ENCODE measurements at places on chromosomes 11 and 22.

DNA sequence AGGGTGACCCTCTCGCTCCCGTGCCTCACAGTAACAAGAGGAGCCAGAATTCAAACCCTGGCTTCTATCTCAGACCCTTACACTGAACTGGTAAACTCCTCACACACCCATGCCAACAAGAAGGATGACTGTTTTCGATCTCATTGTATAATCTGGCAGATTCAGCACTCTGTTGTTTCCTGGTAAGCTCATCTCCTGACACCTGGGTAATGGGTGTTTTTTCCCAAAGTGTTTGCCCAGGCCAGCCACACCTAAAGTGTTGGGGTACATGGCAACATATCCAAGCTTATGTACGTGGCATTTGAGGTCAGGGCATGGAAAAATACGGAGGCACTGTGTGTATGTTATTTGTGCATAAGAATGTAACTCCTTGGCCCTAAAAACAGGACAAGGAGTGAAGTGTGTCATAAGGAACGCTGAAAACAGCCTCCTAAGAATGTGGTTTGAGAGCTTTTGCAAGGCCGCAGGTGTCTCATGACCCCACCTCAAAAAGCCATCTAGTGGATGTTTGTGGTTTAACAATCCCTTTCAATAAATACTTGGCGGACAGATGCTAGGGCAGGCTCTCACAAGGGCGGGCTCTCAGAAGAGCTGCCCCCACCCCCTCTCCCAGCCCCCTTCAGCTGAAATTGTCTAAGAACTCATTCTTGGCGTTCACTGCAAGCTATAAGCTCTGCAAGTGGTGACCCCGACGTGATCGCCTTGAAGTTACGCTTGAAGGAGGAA is at the start of gene MS4A15:
MS4A15 (plus strand) TSS at position 561 of the 726 bp plus-strand sequence. CDS start 6,867 bp downstream, outside the sequence.
- no peak for DNase-seq

- DNase-seq, result no peak
These were observed 151.6 kb downstream of the GRIK4 start for GRCh38 chr11:120663142-120663541.

GRCh38 chr11:116792144-116792868 is 627 bp upstream of the APOA5 start:
- no peak for DNase-seq

- no peak for DNase-seq
These were observed 3.8 kb downstream of the MUC5AC start for GRCh38 chr11:1161410-1162137.

DNA sequence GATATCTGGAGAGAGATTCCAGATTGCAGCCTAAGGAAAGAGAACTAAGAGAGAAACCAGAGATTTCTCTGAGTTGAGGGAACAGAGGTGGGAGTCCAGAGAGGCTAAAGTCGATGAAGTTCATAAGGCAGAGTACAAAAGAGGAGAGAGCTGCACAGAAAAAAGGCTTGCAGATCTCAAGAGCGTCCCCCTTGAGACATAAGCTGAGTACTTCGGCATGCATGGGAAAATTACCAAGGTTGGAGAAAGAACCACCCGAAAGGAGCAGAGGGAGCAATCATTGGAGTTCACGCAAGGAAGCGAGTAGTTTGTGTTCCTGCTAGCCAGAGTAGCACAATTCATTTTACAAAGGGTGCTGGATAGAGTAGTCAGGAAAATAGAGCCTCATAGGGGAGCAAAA is 293.5 kb downstream of the TMEM135 start:
- DNase-seq, result no peak

GRCh38 chr22:49359076-49359475 is 468.6 kb downstream of the BRD1 start:
- DNase-seq, result no peak

- no peak for DNase-seq
These were observed 20.6 kb downstream of the KCNQ1 start for GRCh38 chr11:2465202-2466068.

GRCh38 chr11:107550304-107550703 is 15.2 kb downstream of the ALKBH8 start:
- DNase-seq, result no peak

GRCh38 chr11:35012467-35013191 is 96.2 kb downstream of the PDHX start:
- peak; percentile 38 for DNase-seq

- no peak for DNase-seq
These were observed 124.7 kb upstream of the BMAL1 start for GRCh38 chr11:13152736-13153541.

DNA sequence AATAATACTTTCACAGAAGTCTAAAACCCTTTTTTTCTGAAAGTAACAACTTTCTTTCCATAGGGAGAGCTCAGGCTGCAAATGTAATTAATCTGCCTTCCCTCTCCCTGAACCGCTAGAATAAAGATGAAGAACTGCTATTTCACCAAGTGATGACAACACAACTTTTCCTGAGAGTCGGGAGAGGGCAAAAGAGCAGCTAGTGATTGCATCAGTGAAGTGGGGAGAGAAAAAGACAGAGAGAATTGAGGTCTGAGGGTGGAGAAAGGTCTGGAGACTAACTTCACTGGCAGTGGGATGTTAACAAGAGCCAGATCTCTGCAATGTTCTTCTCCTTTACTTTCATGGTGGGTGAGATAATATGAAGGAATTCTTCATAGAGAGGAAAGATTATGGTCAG is 10.9 kb upstream of the MPEG1 start:
- DNase-seq, result no peak

GRCh38 chr11:17528181-17528691 is 16.0 kb downstream of the USH1C start:
- DNase-seq, result peak; percentile 19

DNA sequence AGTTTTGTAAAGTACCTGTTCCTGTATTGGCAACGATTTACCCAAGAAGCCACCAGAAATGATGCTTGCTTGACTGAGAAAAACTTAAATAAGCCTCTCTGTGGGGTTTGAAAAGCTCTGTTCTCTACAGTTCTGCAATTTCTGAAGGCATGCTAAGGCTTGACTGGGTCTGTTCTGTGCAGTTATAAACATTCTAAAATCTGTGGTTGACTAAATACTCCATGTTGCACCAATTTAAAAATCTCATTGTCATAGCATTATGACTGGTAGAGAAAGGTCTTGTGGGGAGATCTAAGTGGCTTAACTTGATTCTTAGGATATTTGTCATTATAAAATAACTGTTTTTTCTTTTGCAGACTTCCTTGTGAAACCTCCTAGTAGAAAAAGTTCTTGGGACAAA is 73.7 kb downstream of the MTMR3 start:
- no peak for DNase-seq

DNA sequence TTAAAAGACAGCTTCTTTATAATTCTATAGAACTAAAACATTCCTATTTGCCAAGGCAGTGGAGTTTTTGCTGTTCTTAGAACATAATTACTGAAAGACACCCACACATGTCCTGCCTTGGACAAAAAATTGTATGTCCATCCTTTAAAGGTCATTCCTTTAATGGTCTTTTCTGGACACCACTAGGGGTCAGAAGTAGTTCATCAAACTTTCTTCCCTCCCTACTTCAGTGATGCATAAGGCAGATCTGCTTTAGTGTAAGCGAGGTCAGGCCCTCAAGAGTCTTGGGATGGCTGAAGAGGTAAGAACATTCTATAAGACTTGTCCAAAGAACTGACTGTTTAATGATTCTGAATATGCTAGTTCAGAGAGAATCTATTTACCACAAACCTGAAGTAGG is 4.3 kb upstream of the OR51V1 start:
- DNase-seq, result no peak

- DNase-seq, result peak; percentile 46
These were observed 2.0 kb downstream of the PARVG start for GRCh38 chr22:44182588-44183286.

- no peak for DNase-seq
These were observed 207.7 kb downstream of the KCNA4 start for GRCh38 chr11:29809121-29809520.

DNA sequence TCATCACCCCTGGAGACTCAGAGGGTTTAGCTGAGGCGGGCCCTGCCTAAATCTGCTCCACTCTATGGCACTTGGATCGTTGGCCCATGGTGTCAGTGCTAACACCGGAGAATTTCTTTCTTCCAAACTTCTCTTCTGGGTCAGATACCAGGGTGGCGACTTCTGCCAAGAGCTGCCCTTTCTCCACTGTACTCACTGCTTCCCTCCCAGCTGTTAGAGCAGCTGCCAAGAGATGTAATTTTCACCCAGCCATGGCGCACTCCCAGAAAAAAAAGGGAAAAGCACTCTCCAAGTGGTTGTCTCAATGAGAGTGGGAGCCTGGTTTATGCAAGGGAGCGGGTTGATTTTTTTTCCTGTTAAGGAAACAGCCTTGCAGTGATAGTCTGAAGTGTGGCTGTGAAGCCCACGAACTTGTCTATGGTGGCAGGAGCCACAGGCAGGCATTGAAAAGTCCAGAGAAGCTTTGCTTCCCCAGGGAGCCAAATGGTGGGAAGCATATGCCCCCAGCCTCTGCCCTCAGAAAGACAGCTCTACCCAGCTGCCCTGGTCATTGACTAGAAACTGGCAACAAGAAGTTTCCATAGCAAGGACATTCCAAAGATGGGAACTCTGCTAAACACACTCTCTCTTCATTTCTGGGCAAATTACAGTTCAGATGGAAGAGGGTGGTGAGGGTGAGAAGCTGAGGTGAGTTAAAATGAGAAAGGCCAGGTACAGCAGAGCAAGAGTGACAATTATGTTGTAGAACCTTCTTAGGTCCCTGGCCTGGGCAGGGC is 10.7 kb downstream of the PCSK7 start:
- DNase-seq, result no peak

GRCh38 chr22:29096736-29097669 is 24.2 kb downstream of the KREMEN1 start:
- DNase-seq, result no peak

DNA sequence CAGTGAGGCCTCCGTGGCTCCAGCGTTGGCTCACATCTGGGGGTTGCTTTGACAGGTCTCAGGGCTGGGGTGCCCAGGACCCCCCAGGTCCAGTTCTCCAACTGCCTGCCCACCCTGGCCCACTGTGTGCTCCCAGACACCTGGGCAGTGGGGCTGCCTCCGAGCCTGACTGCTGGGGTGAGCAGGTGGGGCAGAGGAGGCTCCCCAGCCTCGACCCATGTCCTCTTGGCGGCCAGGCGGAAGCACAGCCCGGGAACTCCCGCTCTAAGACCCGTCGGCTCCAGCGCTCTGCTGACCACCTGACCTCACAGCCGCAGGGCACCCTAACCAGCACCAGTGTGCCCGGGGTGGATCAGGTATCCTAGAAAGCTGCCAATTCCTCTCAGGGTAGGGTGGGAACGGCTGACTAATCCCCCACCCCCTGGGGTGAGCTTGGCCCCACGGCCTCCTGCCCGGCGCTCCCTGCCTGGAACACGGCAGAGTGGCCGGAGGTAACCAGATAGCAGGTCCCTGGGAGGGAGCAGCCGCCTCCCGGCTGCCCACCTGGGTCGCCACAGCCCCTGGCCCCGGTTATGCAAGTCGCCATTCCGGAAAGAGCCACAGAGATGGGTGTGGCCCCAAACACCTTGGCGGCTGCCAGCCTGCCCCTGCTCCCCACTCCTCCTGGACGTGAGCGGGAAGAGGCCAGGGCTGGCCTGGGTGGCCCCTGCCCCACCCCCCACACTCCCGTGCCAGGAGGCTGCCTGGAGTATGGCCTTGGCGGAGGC is 19.2 kb upstream of the MUC5B start:
- DNase-seq, result no peak

- no peak for DNase-seq
These were observed 14.3 kb downstream of the TRIM22 start for GRCh38 chr11:5703741-5704536.
